Progenitor cell of endocrine pancreas (in vitro differentiated cells): ENCODE measurements at places on chromosomes 16 and 17. TPM values are rescaled to one million over a fixed set of nuclear protein-coding genes. Genes with fewer than 3 reads are reported as not detected.
A peak's percentile ranks its signal among the peaks of the same experiment; 100 is the strongest.

PIPOX gene
- total RNA-seq = 4.3 and 5.3 TPM in 2 replicates

- no peak for DNase-seq
These were observed 348.1 kb downstream of the FOXL1 start for GRCh38 chr16:86926181-86927094.

DNA sequence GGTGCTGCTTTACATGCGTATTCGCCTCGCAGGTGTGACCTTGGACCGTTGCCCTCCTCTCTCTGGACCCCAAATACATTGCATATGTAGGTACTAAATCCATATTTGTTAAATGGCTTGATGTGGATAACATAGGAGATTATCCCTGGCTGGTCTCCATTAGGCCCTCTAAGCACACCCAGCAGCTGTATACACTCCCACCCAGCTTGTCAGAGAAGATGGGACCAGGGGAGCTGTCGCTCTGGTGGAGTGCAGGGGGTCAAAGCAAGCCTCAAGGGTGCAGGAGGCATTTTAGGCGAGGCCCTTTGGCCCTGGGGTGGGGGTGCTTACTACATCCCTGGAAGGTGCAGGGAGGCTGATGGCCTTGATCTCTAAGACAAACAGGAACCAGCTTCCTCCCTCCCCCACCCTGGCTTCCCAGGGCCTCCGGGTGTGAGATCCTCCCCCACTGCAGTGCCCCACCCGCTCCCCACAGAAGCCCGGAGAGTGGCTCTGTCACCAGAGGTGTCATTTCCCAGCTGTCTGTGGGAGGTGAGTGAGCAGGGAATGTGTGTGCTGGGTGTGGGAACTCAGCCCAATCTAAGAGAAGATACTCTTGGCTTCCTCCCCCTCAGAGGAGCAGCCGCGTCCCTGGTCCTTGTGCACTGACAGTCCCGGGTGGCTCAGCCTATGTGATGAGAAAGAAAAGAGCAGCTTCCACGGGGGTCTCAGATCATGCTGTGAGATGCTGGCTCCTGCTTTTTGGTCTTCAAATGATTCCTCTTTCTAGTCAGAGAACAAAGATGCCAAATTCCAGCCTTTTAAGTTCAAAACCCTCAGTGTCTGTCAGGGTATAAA is 1.4 kb upstream of the VAMP2 start:
- no peak for DNase-seq

GRCh38 chr16:79850348-79850747 is 249.8 kb upstream of the MAF start:
- no peak for DNase-seq

DNA sequence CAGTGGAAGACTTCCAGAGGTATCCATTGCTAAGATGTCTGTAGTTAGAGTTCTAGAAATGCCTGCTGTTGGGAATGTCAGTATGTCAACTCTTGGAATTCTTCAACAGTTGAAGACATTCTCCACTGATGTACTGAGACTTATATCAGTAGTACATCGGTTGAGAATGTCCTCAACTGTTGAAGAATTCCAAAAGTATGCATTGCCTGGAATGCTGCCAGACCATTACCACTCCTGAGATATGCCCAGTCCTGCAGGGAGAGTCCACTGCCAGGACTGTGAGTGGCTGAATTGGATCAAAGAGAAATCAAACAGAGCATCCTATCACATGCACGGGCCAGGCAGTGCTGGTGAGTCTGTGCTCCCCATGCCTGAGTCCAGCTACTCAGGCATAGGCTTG is 42.0 kb downstream of the IL21R start:
- DNase-seq = no peak

DNA sequence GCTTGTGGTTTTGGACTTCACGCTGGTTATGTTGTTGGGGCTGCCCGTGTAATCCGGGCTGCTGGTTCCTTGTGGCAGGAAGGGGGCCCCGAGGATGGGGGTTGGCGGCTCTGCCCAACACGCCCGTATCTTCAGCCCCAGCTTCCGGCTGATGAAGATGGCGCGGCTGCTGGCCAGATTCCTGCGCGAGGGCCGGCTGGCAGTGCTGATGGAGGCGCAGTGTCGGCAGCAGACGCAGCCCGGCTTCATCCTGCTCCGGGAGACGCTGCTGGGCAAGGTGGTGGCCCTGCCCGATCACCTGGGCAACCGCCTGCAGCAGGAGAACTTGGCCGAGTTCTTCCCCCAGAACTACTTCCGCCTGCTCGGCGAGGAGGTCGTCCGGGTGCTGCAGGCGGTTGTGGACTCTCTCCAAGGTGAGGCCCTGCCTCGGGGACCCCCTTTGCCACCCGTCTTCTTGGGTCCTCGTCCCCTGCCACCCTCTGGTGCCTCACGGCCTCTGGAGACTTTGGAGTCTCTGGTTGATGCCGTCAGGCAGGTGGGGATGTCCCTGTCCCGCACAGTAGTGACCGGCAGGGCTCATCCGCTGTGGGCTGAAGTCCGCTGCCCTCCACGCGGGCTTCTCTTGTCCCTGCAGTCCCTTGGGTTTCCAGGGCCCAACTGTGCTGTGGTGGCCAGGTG is 2.2 kb downstream of the TELO2 start:
- no peak for DNase-seq

DNA sequence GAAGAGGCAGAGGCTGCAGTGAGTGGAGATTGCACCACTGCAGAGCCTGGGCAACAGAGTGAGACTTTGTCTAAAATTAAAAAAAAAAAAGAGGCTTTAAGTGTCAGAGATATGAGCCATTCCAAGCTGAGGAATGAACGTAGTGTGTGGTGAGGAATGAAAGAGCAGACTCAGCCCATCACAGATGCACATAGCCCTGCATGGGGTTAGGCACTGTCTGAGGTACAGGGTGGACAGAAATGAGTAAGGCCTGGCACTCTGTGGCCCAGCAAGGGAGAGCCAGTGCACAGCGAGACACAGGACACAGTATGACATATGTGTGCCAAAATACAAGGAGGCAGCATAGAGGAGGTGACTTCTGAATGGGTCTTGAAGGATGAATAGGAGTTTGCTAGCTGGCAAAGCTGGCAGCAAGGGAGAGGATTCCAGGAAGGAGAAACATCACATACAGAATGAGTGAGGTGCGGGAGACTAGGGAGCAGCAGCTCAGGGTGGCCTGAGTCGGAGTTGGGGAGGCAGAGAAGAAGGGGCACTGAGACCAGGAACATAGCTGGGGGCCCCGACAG is 8.7 kb upstream of the ZNF469 start:
- DNase-seq = no peak

GRCh38 chr17:962670-963069 is 16.9 kb downstream of the NXN start:
- DNase-seq = no peak

GRCh38 chr16:69555437-69555836 is 10.3 kb upstream of the NFAT5 start:
- DNase-seq = no peak

GRCh38 chr16:55913716-55914115 is 38.5 kb upstream of the CES5A start:
- DNase-seq = no peak

- no peak for DNase-seq
These were observed 13.5 kb downstream of the TBX4 start for GRCh38 chr17:61465550-61466237.

DNA sequence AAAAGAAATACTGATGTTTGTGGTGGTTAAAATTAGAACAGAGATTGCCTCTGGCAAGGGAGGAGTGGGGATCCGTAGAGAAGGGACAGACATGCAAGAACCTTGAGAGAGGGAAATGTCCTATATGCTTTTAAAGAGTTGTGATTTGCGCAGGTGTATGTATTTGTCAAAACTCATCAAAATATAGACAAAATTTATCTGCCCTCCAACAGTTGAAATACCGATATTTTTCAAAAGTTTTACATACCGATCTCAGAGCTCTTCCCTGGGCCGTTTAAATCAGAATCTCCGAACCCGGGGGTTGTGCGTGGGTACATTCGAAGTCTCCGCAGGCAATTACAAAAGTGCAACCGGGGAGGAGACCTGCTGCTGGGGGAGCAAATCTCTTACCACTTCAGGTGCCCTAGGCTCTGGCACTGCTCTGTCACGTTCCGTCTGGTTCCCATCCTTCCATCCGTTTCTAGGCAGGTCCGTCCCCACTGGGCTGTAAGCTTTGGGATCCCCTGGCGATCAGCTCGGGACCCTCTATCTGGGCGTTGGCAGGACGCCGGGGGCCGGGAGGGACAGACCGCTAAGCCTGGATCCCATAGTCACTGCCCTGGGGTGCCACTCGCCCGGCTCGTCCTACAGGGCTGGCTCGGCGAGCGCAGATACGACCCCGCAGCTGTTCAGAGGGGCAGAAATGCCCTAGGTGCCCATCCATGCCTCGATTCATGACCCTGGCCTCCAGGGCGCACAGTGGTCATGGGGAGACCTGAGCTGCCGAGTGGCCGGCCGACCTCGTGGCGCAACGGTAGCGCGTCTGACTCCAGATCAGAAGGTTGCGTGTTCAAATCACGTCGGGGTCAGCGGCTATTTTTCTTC is 4.2 kb downstream of the BORCS6 start:
- DNase-seq = peak; percentile 96
